ENCODE measurements at places on chromosomes 2 and 18.

- DNase-seq: no peak
These were observed 95.5 kb upstream of the SNTG2 start for GRCh38 chr2:855177-855576.

- no peak for DNase-seq
These were observed 46.8 kb downstream of the SH3BP4 start for GRCh38 chr2:234998404-234999211.

DNA sequence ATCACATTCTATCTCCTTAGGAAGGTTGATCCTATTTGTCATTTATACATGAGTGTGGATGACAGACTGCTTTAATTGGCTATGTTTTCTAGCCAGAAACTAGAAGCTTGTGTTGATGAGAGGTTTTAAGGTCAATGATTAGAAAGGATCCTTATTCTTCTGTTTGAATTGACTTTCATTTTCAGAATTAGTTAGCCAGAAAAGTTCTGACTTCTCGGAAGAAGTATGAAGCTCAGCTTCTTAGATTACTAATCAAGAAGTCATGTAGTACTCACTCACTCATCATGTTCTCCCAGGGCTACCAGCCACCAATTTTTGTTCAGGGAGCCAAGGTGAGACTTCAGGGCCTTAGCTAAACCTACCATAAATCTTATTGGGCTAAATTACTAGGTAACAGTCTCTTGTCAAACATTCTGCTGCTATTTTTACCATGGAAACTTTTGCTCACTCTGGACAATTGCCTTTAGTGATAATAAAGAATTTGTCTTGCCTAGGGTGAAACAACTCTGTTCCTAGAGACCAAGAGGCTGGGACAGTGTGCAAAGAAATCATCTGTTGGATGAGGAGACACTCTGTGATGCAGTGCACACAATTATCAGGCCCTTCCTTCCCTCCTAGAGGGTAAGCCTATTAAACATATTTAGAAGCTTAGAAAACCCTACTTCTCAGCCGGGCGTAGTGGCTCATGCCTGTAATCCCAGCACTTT, 111.6 kb upstream of the DNMT3A start:
- no peak for DNase-seq

DNA sequence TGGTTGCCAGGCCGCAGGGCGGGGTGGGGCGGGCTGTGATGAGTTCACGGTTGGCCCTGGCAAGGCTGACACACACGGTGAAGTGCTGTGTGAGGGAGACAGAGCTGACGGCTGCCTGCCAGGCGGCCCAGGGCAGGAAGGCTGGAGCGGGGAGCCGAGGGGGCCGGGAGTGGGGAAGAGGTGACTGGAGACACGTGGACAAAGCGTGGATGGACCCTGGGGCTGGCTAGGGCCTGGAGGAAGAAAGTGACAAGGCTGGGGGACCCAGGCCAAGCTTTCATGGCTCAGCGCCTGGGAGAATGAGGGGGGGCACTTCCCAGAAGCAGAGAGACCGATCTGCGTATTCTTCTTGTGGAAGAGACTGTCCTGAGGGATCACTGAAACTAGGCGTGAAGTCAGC, 123.2 kb downstream of the DYSF start:
- DNase-seq: no peak

DNA sequence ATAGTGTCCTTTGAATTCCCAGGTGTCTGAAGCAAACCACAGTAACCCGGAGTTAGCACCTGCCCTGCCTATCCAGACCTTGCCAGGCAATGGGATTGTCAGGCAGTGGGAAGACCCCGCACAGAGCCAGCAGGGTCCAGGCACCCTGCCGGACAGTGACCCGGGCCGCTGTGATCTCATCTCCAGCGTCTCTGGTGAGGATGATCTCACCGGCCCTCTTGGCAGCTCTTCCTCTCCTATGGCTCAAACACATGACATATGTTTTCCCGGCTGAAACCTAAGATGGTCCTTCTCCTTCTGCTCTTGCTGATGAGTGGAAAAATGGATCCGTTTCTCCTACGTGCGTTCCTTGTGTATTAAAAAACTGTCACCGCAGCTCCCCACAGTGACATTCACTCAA, 75.1 kb downstream of the ACOXL start:
- no peak for DNase-seq

DNA sequence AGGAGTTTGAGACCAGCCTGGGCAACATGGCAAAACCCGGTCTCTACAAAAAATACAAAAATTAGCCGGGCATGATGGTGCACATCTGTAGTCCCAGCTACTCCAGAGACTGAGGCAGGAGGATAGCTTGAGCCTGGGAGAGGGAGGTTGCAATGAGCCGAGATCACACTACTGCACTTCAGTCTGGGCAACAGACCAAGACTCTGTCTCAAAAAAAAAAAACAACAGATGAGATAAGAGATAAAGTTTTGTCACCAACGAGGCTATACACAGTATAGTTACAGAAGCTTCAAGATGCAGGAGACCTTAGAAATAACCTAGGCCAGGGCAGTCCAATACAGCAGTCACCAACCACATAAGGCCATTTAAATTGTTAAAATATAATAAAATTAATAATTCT, 9.4 kb downstream of the FAM124B start:
- DNase-seq: no peak

DNA sequence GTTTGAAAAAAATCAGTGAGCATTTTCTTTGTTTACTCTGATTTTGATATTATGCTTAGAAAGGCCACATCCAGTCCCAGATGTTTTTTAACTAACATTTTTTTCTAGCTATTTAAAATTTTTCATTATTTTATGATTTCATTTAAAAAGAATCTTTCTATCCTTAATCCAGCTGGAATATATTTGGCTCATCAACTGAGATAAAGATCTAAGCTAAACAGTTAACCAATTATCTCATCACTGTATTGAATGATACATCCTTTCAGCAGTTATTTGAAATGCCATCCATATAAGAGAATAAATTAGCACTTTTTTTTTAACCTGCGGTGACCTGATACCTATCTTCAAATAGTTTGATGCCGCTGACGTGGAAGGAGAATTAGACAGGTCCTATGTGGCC, 245.5 kb upstream of the COPS8 start:
- no peak for DNase-seq

DNA sequence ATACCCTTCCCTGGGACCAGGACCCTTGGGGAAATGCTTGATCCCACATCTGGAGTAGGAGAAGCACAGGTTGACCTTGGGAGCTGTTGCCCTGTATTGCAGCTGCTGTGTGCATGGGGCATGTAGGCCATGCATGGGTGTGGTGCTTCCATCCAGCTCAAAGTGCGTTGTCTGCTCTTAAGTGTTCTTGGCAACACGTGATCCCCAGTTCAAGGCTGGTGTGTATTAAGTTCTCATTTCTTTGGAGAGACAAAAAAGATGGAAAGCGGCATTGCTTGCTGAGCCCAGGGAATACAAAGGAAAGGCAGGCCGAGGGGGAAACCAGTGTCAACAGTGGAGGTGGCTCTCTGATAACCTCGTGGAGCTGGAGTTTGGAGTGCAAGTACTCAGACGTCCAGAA, 110.7 kb downstream of the RTP5 start:
- no peak for DNase-seq

DNA sequence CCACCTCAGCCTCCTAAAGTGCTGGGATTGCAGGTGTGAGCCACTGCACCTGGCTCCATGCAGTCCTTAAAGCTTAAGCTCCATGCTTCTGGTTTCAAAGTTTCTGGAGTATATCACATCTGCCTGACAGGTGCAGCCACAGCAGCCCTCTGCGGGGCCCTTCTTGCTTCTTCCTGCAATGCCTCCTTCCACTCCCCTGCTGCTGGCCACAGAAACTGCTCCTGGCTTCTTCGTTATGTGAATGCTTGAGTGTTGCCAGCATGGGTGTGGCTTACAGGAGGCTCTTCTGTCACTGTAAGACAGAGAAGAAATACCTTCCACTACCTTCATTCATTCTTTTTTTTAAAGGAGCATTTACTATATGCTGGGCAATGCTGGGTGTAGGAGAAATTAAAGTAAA, 10.1 kb upstream of the CCBE1 start:
- DNase-seq: no peak

GRCh38 chr2:225501022-225501421, 101.5 kb downstream of the NYAP2 start:
- no peak for DNase-seq

DNA sequence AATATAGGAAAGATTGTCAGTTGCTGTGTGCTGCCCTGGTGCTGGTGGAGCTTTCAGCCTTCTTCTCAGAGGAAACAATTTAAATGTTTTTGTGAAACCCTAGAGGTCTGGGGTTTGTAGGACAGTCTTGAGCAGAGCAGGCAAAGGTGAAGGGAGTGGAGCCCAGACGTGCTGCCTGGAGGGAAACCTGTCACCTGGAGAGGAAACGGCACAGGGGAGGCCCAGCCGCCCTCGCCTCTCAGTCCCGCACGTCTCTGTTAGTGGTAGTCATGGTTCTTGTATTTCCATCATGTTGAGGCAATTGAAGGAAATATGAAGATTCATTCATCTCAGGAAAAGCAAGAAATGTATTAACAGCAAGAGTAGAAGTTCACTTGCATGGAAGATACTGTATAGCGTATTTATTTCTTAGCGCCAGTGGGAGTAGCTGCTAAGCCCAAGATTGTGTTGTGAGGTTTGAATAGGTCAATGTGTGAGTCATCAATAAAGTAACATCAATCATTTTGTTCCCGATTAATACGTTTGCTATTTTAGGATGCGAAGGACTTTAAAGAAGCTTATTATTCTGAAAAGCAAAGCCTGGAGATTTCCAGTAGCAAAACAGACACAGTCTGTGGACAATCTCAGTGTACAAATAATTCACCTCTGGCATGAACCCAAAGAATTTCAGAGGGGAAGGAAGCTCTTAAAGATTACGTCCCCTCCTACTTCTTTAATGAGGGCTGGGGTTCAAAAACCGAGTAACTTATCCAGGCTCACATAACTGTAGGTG, 70.4 kb downstream of the LRRFIP1 start:
- DNase-seq: no peak

GRCh38 chr2:43541165-43541564, 54.7 kb downstream of the THADA start:
- no peak for DNase-seq

GRCh38 chr2:213234641-213235040, 49.6 kb upstream of the SPAG16 start:
- DNase-seq: no peak

DNA sequence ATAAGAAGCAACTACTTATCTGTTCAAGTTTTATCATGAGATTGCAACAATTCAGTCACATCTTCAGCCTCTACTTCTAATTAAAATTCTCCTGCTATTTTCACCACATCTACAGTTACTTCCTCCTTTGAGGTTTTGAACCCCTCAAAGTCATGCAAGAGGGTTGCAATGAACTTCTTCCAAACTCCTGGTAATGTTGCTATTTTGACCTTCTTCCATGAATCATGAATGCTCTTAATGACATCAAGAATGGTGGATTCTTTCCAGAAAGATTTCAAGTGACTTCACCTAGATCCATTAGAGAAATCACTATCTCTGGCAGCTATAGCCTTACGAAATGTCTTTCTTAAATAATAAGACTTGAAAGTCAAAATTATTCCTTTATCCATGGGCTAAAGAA, 1052.8 kb upstream of the NRXN1 start:
- no peak for DNase-seq

GRCh38 chr2:59947209-59947608, 606.2 kb downstream of the BCL11A start:
- no peak for DNase-seq

DNA sequence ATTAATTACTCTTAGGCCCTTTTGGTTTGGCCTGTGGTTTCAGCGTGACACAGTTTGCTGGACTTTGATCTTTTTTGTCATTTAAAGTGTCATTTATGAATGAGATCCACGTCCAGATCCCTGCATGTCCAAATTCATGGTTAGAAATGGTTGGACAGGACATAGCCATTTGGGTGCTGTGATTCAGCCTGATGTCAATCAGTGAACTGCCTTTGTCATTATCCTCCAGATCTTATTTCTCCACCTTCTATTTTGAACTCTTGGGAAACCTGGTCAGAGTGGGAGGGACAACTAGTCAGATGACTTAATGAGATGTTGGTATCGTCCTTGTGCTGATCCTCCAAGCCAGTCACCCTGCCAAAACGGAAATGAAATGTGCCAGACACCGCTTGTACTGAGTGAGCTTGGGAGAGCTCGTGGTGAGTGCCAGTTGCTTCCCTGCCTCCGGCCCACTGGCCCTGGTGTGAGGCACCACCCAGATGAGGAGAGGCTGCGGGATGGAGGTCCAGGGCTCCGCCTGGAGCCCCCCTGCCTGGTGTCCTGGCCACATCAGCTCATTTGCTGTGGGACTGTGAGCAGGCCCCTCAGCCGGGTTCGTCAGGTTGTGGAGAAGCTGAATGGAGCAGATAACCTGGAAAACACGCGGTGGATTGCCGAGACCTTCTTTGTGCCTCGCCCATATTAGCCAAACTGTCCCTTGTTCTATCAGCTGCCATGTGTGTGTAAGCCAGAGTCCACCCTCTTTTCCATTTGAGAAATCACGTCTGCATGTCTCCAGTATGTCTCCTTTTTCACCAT, 70.1 kb downstream of the DGKD start:
- no peak for DNase-seq

- DNase-seq: no peak
These were observed 40.2 kb upstream of the GMCL1 start for GRCh38 chr2:69789175-69789721.

DNA sequence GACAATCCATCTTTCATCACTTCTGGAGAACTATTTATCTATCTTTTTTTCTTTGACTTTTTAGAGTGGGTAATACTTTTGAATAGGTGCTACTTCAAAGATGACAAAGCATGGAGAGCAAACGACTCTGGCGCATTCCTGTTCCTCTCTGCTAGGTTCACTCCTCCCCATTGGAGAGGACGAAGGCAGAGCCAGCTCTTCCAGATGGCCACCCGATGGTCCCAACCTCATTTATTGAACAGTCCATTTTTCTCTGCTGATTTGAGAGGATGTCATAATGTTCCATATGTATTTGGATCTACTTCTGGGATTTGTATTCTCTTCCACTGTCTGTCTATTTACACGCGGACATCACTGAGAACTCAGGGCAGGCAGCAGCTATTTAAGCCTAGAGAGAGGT, 284.3 kb upstream of the CXCR4 start:
- DNase-seq: no peak

- no peak for DNase-seq
These were observed 164.7 kb downstream of the ALPK2 start for GRCh38 chr18:58464104-58464625.

DNA sequence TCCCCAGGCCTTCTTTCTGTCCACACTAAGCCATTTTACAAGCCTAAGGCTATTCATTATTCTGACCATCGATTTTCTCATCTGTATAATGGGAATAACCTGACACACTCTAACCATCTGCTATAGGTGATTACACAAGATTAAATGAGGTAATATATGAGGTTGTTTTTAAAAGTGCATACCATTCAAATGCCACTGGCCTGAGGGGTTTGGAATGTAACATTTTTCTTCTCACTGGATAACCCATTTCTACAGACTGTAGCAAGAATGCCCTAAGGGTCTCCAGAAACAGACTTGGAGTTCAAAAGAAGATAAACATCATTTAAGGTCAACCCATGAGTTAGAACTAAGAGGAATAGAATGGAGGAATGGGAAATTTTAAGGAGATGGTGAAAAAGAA, 111.7 kb upstream of the SETBP1 start:
- DNase-seq: no peak

DNA sequence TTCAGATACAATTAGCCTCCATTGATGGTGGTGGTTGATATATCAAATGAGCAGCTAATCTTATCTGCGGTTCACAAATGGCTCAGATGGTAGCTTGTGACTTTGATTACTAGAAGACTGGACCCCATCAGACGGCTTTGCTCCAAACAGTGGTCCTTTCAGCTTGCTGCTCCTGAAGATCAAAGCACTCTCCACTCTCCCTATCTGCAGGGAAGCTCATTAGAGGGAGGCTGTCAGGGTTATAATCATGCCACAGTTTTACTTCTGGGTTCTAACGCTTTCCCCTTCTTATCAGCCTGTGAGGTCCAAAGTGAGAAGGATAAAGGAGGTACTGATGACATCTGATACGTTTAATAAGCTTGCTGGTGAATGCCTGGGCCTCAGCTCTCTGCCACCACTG, 247.1 kb upstream of the NT5C1B start:
- DNase-seq: no peak

Data from stimulated activated CD8-positive, alpha-beta memory T cell treated with anti-CD3 and anti-CD28 coated beads, Interleukin-7, amount 100 ng/mL, for 1 hour (primary cell).